ENCODE measurements at places on chromosomes 4 and X.

DNA sequence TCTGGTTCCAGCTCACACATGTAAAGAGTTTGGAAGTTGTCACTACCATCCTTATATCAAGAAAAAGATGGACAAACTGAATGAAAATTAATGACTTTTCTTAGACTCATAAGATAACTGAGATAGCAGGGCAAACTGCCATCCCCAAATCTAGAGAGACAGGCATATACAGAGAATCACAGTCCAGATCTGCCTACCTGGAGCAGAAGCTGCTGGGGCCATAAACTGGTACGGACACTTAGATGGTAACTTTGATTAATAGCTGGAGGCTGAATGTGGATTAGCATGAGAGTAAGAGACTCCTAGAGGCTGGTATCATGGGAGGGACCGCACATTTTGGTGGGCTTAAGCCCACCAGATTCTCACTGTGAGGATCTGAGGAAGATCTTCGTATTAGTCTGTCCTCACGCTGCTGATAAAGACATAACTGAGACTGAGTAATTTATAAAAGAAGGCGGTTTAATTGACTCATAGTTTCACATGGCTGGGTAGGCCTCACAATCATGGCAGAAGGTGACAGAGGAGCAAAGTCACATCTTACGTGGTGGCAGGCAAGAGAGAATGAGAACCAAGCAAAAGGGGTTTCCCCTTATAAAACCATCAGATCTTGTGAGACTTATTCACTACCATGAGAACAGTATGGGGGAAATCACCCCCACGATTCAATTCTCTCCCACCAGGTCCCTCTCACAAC is 10.8 kb upstream of the POLA1 start:
- no peak for DNase-seq

GRCh38 chrX:2360731-2361130 is 140.0 kb downstream of the DHRSX start:
- no peak for DNase-seq

GRCh38 chr4:151475035-151475714 is 66.2 kb downstream of the FHIP1A start:
- DNase-seq, result no peak

- no peak for DNase-seq
Observed at GRCh38 chrX:42920752-42921151, 142.8 kb upstream of the PPP1R2C start.

- no peak for DNase-seq
Observed at GRCh38 chr4:100014616-100015015, 64.5 kb upstream of the H2AZ1 start.

DNA sequence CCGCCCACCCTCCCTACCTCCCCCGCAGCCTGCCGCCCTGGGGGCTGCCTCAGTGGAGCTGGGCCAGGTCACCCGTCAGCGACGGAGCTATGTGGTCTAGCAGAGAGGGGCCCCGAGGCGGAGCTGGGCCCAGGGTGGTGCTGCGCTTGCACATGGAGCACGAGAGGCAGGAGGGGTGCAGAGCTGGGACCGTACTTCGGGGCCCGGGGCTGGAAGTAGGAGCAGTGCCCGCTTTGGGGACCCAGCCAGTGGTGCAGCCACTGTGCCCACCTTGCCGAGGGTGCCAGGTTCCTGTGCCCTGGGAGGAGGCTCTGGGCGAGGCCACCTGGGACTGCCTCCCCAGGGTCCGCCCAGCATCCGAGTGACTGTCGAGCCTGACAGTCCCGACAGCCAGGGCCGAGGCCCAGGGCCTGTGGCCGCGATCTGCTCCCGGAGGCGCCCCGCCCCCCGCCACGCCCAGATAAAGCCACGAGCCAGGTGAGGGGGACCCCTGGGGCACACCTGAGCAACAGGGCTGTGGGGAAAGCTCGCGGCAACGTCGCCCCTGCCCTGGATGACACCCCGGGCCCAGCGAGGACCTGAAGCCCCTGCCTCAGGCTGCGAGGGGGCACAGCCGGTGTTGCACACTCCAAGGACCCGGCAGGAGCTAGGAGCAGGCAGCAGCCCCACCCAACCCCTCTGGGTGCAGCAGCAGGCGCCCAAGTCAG is 117.5 kb downstream of the DNAAF6 start:
- no peak for DNase-seq

DNA sequence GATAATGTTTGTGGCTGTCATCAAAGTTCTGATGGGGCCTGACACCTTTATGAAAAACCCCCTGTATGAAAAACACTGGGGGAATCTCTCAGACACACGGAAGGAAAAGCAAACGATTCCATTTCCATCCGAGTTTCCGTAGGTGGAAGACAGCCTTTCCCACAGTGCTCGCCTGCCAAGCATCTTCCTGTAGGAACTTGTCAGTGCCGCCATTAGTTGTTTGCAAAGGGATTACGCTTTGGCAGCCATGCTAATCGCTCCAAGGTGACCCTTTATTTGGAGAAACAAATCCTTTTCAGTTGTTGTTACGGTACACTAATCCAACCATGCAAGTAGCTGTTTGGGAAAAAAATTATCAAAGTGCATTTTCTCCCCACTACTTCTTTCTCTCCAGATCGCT is 44.4 kb upstream of the STOX2 start:
- DNase-seq, result no peak

DNA sequence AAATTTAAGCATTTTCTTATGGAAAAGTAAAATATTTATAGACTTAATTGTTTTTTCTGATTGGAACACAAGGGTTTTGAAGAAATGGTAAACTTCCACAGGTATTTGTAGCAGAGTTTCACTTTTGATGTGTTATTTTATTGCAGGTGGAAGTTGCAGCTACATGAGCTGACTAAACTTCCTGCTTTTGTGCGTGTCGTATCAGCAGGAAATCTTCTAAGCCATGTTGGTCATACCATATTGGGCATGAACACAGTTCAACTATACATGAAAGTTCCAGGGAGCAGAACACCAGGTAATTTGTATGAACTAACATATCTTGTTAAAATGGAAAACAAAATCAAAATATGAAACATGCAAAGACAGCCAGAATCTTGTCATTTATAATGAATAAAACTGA is 117.4 kb downstream of the DIPK2B start:
- DNase-seq, result no peak

GRCh38 chrX:37895795-37896510 is 48.6 kb upstream of the DYNLT3 start:
- DNase-seq, result no peak

- DNase-seq, result peak; percentile 29
Observed at GRCh38 chr4:37889849-37890800, 759 bp upstream of the TBC1D1 start.

Measured in stimulated activated CD4-positive, alpha-beta T cell treated with anti-CD3 and anti-CD28 coated beads, Interleukin-4, amount 100 ng/mL, for 4 hours (primary cell).